Endothelial cell (in vitro differentiated cells): ENCODE measurements at places on chromosomes 2 and 18.
A peak's percentile ranks its signal among the peaks of the same experiment; 100 is the strongest.

DNA sequence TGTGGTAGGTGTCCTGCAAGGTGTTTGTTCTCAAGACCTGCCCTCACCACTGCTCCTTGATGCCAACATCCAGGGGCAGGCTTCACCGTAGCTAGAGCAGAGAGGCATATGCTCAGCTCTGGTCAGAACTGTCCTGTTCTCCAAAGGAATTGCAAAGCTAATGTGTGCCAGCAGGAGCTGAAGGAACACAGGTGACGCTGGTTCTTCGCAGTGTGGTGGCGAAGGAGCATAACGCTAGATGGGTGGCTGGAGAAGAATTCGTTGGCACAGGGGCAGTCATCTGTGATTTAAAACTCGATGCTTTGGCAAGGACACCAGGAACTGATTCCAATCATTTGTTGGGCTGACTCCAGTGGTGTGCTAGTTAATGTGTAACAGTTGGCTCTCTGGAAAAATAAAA lies 11.4 kb upstream of the PER2 start:
- no peak for DNase-seq

DNA sequence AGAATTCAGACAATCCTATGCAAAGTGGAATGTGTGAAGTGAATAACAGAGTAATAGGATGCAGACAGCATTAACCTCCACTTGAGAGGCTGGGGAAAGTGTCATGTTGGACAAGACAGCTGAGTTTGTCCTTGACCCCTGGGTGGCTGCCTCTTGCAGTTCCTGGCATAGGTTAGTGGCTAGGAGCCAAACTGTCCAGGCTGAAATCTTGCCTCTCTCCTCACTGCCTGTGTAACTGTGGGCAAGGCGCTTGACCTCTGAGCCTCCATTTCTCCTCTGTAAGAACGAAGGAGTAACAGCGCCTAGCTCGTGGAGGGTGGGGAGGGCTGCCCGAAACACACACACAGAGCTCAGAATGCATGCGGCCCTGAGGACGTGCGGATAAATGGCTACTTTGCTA lies 34.8 kb upstream of the LDLRAD4 start:
- DNase-seq: no peak

DNA sequence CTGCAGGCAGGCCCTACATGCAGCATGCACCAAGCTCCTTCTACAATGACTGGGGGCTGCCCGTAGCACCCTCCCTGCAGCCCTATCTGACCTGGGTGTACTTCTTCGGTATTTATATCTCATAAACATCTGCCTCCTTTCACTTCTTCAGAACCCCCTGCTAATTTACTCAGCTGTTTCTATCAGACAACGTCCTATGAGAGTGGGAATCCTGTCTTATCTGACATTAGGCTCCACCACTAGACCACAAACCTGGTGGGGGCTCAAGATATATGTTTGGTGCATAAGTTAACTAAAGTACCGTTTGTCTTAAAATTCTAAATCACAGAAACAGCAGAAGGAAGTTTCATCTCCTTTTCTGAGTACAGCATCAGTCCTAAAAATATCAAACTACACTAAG lies 10.6 kb downstream of the HSBP1L1 start:
- DNase-seq: no peak

GRCh38 chr18:23237524-23238151 lies 102.4 kb downstream of the CABLES1 start:
- DNase-seq: peak; percentile 42

- no peak for DNase-seq
Observed at GRCh38 chr2:141048951-141049350, 1081.9 kb downstream of the LRP1B start.

DNA sequence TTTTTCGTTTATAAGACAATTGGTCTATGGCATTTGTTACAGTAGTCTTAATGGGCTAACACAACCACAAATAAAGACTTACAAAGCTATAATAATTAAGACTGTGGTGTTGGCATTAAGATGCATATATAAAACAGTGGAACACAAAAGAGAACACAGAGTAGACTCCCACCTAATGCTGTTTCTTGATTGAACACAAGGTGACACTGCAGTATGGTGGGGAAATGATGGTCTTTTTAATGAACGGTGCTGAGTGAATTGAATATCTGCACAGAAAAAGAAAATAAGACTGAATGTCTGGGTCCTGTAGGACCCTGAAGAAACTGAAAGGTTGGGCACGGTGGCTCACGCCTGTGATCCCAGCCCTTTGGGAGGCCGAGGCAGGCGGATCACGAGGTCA lies 1136.6 kb upstream of the NXPH2 start:
- no peak for DNase-seq
